ENCODE measurements at places on chromosomes 4 and X.

DNA sequence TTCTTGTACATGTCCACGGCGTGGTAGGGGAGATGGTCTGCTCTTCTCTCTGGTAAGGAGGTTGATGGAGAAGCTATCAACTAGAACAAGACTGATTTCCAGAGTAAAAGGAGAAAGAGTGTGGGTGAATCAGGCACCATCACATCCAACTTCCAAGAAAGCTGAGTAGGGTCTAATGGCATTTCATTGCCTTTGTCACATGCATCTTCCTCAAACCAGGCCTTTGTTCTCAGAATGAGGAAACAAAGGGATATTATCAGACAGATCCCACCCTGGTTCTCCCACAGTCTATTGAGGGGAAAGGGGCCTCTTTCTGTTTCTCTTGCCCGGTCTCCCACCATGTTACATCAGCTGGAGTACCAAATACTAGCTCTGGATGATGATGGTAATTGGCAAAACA is 160.2 kb upstream of the RBPJ start:
- no peak for DNase-seq

DNA sequence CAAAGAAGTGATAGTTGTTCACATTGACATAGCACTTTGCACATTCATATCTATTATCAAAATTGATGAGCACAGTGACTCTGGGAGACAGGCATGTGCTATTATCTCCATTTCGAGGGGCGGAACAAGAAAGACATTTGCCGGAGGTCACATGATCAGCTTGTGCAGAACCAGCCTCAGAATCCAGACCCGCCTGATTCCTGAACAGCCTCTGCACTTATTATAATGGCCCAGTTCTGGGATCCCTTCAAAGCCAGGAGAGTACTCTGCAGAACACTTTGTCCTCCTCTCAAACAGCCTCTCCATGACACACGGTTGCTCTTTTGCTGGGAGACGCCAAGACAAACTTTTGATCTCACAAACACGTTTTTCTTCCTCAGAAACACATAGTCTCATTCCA is 48.4 kb downstream of the RWDD4 start:
- no peak for DNase-seq

GRCh38 chr4:23999714-24000469 is 110.0 kb upstream of the PPARGC1A start:
- DNase-seq = no peak

- no peak for DNase-seq
Measured at GRCh38 chr4:68326141-68326540, 23.7 kb downstream of the YTHDC1 start.

DNA sequence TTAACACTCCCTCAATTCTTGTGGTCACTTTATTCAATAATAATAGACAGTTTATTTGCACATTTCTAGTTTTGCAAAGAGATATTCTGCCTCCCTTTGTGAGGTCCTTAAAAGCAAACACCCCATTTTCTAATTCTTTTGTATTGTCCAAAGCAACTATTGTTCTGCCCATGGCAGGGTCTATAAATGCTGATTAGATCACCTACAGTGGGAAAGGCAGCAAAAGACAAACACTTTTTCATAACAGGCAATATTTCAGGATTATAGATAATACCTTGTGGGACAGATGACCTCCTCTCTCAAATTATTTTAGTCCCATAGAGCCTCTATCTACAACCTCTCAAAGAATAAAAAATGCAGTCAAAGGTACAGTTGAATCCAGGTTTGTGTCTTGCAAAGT is 28.6 kb downstream of the COMMD8 start:
- no peak for DNase-seq

GRCh38 chr4:13496605-13497004 is 12.5 kb upstream of the RAB28 start:
- no peak for DNase-seq

GRCh38 chr4:24278693-24279092 is 305.7 kb downstream of the DHX15 start:
- no peak for DNase-seq
